Mammary epithelial cell (primary cell): ENCODE measurements at places on chromosomes 13 and 19. TPM values are rescaled to one million over a fixed set of nuclear protein-coding genes. Genes with fewer than 3 reads are reported as not detected.
A peak's percentile ranks its signal among the peaks of the same experiment; 100 is the strongest.

- DNase-seq: no peak
Measured at GRCh38 chr19:1449467-1450442, at the start of gene APC2. APC2 (plus strand) TSS chr19:1450121; CDS start chr19:1453002, 2,881 bp downstream.

DNA sequence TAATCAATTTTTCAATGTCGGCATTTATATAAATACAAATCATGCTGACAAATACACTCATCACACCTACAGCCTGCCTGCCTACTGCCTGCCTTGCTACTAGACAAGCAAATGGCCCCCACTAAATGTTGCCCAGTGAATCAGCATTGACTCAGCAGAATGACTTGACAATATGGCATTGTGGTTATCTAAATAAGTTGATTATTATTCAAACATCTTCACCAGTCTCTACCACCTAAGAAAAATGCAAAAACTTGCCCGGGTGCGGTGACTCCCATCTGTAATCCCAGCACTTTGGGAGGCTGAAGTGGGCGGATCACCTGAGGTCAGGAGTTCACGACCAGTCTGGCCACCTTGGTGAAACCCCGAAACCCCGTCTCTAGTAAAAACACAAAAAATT, 296.1 kb downstream of the PCDH9 start:
- DNase-seq: peak; percentile 97

CDC42EP5 gene
- 5.5 TPM for total RNA-seq

GRCh38 chr13:75636436-75637180, 478 bp downstream of the LMO7 start:
- DNase-seq: peak; percentile 57

- peak; percentile 36 for DNase-seq
Measured at GRCh38 chr19:10292206-10292788, 2.5 kb downstream of the ICAM5 start.

GRCh38 chr19:47315125-47315821, 5.6 kb downstream of the C5AR1 start:
- DNase-seq: peak; percentile 92

DNA sequence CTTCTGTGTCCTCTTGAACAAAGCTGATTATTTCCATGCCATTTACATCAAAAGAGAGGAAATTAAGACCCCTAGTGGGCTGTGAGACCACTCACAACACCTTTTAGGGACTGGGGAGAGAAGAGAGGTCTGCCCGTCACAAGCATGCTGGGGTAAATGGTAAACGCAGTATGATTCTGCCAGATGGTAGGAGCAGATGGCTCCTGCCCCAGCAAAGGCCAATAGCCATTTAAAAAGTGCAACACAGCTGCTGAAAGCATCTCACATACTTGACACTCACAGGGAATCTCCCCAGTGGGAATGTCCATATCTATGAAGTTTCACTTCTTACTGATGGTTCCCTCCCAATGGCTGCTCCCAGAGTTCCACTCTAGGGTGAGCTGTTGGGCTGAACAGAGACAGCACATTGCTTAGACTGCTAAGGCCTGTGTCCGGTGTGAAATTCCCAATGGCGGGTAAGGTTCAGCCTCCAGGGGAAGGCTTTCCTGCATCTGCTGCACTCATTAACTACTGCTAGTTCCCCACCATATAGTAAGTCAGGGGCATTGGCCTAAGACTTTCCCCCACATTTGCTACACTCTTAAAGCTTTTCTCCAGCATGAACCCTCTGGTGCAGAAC, 7.4 kb downstream of the ZNF671 start:
- no peak for DNase-seq

DNA sequence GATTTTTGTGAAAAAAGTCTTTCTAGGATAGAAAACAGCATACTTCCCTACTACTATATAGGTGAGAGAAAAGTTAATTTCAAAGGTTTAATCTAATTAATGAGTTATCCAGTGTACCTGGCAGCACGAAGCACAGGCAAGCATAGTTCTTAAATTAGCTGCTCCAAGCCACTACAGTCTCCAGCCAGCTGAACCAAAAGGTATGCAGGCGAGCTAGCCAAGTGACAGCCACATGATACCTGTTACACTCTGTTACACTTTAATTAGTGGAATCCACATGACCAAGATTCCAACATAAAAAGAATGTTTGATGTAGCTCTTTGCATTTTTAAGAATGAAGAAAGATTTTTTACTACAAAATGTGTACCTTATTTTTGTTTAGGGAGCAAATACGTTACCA, 15.5 kb downstream of the SLC25A30 start:
- DNase-seq: no peak
